ENCODE measurements at places on chromosomes 11 and 22.

DNA sequence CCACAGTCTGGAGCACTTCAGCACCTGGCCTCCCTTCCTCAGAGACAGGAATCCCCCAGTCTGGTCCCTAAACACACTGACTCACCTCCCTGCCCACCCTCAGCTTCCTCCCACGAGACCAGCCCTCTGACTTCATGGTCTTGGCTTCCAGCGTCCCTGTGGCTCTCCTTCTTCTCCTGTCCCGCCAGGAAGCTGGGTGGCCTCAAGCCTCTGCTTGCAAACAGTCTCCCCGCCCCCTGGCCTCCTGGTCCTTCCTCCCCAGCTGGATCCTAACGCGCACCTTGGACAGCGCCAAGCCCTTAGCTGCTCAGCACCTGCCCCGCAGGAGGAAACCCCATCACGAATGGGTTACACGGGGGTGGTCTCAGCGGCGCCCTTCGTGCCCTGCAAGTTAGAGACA, 4.5 kb downstream of the NCF4 start:
- H3K4me3 ChIP-seq: no peak overlapping the region
- peak; percentile 53 for DNase-seq
- no peaks in the 10 kb centered on the region for H3K4me1 ChIP-seq
- H3K36me3 ChIP-seq: no peaks in the 10 kb centered on the region

GRCh38 chr11:108866781-108867180, 201.9 kb downstream of the DDX10 start:
- DNase-seq: no peak
- H3K27me3 ChIP-seq: no peaks in the 10 kb centered on the region
- no peaks in the 10 kb centered on the region for H3K36me3 ChIP-seq
- H3K4me3 ChIP-seq: no peak overlapping the region

DNA sequence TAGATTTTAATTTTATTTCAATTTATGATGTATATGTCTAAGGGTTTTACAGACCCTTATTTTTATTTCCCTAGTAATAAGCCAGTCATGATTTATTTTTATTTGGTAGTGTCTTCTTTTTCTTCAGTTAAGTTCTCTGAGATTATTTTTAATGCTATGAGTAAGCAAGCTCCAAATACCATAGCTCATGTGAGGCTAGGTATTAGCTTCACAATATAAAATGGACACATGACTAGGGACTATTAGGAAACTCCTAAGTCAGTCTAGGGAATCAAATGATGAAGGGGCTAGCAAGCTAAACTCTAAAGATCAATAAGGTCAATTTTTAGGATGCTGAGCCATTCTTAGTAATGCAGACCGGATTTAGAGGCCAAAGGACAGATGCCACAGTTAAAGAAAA, 45.9 kb downstream of the CKAP5 start:
- no peak overlapping the region for H3K4me3 ChIP-seq
- H3K27ac ChIP-seq: no peak overlapping the region
- peaks cover 2% of the 10 kb centered on the region for H3K36me3 ChIP-seq
- no peaks in the 10 kb centered on the region for H3K27me3 ChIP-seq
- no peaks in the 10 kb centered on the region for H3K4me1 ChIP-seq

- peaks cover 7% of the 10 kb centered on the region for H3K4me1 ChIP-seq
- H3K27me3 ChIP-seq: no peaks in the 10 kb centered on the region
- DNase-seq: peak; percentile 34
- no peaks in the 10 kb centered on the region for H3K36me3 ChIP-seq
- no peak overlapping the region for H3K27ac ChIP-seq
Observed at GRCh38 chr11:290621-291231, 1.8 kb downstream of the PGGHG start.

- no peaks in the 10 kb centered on the region for H3K36me3 ChIP-seq
- H3K27ac ChIP-seq: no peak overlapping the region
- no peaks in the 10 kb centered on the region for H3K4me1 ChIP-seq
- no peaks in the 10 kb centered on the region for H3K27me3 ChIP-seq
- no peak overlapping the region for H3K4me3 ChIP-seq
Observed at GRCh38 chr11:36443661-36444060, 66.4 kb downstream of the TRAF6 start.

Data from Caco-2 (cell line).